ENCODE measurements at places on chromosomes 3 and 15.

- DNase-seq, result no peak
Observed at GRCh38 chr15:28901987-28902745, 16.4 kb downstream of the APBA2 start.

DNA sequence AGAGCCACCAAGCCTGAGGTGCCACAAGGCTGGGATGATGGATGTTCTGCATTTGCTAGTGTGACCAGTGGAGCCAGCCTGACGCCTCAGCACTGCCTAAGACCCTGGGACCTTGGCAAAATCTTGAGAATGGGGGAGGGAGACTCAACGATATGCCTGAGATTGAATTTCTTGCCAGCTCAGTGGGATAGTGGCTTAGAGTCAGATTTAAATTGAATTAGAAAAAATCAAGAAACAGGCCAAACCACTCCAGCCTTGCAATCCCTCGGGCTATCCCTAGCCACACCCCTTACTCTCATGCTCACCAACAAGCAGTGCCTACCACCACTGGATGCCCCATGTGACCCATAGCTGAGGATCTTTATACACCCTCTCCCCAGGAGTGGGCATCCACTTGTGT, 18.7 kb upstream of the PDE8A start:
- no peak for DNase-seq

DNA sequence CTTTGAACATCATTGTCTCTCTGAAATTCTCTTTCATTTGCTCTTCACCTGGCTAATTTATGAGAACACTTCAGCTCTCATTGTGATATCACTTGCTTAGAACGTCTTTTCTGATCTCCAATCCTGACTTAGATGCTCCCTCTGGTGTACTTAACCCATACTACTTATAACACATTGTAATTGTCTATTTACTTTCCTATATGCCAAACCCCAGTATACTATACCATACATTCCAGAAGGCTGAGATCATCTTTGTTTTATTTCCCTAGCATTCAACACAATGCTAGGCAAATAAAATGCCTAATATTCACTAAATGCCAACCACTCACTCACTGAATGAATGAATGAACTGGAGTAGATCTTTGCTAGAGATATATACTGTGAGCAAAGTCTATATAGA, 27.0 kb upstream of the PEX5L start:
- DNase-seq, result no peak

DNA sequence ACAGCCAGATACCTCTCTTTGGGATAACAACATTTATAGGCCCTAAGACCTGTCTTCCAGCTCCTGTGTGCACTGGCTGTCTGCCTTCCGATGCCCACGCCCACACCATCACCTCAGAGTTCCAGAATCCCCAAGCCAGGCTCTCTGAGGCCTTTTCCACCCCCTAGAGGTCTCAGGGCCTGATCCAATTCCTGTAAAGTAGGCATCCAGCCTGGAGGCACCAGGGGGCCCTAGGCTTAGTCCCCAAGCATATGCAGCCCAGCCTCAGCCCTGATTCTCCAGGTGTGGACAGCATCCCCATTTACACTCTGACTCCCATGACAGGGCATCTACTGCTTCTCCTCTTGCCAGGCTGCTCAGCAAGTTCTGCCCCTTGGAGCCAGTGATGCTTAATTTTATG, 72.7 kb upstream of the CORO2B start:
- no peak for DNase-seq

GRCh38 chr3:157445857-157446256, 9.2 kb downstream of the PTX3 start:
- DNase-seq, result peak; percentile 82

GRCh38 chr3:122745369-122746021, 48.1 kb downstream of the HSPBAP1 start:
- peak; percentile 38 for DNase-seq

- peak; percentile 57 for DNase-seq
Observed at GRCh38 chr3:194840661-194841514, 155.2 kb downstream of the FAM43A start.

DNA sequence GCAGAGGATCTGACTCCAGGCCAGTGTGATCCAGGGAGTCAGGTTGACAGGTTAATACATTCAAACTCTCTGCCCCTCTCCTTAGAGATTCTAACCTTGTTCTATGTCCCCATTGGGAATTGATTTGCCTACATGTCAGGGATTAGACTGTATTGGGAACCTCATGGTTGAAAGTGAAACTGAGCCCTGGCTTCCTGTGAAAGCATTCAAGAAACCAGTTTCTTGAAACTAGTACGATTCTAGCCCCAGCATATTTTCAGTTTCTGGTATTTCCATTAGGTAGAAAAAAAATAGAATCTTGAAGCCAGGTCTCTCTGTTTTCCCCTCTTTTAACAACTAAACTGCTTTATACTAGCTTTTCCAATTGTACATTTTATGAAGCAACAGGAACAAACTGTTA, 140.4 kb upstream of the ABI3BP start:
- no peak for DNase-seq

DNA sequence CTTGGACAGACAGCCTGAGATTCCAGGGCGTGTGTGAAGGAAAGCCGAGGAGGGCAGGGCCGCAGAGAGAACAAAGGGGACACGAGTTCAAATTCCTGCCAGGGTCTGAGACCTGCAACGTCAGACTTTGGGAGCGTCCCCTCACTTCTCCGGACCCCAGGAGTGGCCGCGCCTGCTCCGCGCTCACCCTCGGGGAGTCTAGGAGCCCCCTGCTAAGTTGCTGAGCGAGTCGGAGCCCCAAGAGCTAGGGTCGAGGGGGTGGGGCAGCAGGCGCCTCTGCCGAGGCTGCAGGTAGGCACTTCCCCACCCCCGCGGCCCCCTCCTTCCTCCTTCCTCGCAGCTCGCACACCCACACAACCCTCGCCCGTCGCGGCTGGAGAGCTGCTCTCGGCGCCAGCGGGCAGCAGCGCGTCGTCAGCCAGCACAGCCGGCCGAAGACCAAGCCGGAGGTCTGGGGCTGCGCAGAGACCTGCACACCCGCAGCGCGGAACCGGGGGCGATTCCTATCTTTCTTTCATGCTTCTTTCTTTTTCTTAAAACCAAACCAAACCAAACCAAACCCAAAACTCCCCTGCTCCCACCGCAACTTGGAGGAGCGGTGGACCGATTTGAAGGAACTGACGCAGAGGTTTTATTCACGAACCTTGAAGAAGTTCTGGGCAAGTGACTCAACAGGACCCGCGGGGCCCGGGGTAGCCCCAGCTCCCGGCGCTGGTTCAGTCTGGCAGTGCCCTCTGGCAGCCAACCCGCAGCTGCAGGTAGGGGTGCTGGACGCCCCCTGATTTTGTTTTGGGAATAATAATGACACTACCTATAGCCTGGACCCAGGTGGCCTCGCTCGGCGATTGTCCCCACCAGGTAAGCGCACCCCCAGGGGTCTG, at the start of gene ANKRD34C:
TSS of gene ANKRD34C (plus strand) at position 352 of the 881 bp plus-strand sequence. CDS start 10,563 bp downstream, outside the sequence.
- DNase-seq, result no peak

- no peak for DNase-seq
Observed at GRCh38 chr15:57344282-57344681, 32.0 kb upstream of the CGNL1 start.

- no peak for DNase-seq
Observed at GRCh38 chr3:78830470-78830869, 937.3 kb downstream of the ROBO1 start.

DNA sequence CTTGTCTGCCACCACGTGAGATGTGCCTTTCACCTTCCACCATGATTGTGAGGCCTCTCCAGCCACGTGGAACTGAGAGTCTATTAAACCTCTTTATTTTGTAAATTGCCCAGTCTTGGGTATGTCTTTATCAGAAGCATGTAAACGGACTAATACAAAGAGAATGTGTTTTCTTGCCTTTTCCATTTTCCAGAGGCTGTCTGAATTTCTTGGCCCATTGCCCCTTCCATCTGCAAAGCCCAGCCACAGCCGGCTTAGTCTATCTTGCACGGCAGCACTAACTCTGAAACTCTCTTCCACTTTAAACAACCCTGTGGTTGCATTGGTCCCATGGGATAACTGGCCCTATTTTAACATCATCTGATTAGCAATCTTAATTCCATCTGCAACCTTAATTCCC, 215.3 kb downstream of the LRTM1 start:
- DNase-seq, result no peak

DNA sequence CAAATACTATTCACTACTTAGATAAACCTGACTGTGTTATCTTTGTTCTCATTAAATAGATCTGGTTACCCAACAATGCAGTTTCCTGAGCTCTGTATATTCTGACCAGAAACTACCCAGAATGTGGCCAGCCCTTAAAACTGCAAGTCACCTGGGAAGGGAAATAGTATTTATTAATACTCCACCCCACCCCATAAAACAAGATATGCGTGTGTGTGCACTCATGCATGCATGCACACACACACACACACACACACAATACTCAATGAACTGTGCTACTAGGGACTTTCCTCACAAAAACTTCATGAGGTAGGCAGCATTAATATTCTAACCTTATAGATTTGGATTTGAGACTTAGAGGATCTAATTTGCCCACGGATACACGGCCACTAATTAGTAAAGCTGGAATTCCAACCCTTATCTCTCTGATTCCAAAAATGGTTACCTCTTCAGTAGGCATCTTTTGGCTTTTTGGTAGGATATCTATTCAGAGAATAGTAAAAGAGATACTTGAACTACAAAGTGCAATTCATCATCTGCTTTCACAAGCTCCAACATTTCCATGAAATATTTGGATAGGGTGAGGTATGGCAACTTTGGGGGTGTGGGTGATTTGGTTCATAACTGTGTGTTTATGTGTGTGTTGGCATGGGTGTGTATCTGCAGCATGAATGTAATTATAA, 197.0 kb upstream of the CFAP20DC start:
- DNase-seq, result peak; percentile 6

GRCh38 chr3:157408499-157409149, 28.0 kb upstream of the PTX3 start:
- peak; percentile 12 for DNase-seq

DNA sequence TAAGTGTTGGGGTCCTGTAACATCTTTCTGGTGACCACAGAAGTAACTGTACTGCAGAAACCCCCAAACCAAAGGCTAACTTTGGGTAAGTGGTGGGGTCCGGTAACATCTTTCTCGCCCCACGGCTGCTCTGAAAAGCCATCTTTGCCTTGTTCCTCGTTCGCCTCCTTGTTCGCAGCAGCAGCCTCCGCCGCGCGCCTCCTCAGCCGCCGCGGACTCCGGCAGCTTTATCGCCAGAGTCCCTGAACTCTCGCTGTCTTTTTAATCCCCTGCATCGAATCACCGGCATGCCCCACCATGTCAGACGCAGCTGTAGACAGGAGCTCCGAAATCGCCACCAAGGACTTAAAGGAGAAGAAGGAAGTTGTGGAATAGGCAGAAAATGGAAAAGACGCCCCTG, 316.8 kb downstream of the TUSC7 start:
- no peak for DNase-seq

DNA sequence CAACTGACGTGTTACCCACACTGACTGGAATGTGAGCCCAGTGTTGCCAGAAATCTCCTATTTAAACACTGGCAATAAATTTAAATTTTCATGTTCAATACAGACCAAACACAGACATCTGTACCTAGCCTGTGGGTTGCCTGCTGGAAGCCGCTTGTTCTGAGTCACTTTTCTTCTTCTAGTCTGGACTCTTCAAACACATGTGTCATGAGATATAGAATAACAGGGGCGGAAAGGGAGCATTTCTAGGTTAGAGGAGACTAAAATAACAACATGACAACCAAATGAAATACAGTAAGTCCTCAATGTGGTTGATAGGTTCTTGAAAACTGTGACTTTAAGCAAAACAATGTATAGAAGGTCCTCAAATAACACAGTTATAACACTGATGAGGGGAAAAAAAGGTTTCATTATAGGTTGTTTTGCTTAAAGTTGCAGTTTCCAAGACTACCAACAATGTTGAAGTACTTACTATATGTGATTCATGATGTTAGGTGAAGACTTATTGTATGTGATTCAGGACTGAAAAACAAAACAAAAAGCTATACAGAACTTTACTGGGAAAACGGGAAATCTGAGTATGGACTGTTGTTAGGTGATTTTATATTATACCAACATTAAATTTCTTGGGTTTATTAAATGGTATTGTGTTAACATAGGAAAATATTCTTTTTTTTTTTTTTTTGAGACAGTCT, 63.1 kb downstream of the PRKAR2A start:
- DNase-seq, result no peak

GRCh38 chr3:184651904-184652303, 60.0 kb downstream of the MAGEF1 start:
- peak; percentile 47 for DNase-seq

- no peak for DNase-seq
Observed at GRCh38 chr3:56060521-56061278, 407.6 kb downstream of the ERC2 start.

- DNase-seq, result no peak
Observed at GRCh38 chr3:185401319-185401955, 38.5 kb downstream of the MAP3K13 start.

GRCh38 chr3:62500556-62501288, 127.4 kb upstream of the FEZF2 start:
- DNase-seq, result no peak

DNA sequence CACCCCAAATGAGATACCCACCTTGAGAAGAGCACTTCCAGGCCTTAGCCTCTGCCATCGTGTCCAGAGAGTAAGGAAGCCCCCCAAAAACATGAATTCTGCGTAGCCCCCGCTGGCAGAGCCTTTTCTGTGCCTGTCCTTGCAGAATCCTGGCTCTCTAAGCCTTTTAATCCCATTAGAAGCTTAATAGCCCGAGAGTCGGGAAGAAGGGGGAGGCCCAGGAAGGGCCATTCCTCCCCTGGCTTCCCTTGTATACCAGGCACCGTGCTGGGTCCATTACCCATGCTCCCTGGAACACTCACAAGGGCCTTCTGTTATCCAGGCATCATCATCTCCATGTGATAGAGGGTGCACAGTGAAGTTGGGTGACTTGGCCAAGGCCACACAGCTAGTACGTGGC, 7.1 kb downstream of the SPTBN5 start:
- no peak for DNase-seq

DNA sequence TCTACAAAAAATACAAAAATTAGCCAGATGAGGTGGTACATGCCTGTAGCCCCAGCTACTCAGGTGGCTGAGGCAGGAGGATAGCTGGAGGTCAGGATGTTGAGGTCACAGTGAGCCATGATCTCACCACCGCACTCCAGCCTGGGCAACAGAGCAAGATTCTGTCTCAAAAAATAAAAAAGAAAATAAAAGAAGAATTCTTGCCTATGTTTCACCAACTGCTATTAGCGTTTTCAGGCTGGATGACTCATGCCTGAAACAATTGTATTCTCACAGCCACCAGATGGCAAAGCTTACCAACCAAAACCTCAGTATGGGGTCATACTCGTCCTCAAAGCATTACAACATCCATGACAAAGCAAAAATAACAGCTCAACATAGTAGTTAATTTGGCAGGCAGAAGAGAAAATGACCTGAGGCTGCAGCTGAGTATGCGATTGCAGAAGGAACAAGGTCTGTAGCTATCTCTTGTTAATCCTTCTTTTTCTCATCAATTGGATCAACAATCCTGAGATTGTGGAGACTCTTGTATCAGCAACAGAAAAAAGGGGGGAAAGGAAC, 52.2 kb downstream of the TP53BP1 start:
- DNase-seq, result peak; percentile 96

GRCh38 chr3:167731393-167731792, 3.3 kb downstream of the PDCD10 start:
- no peak for DNase-seq

All from trophoblast cell (in vitro differentiated cells and primary cell).